ENCODE measurements at places on chromosomes 11 and 22.

DNA sequence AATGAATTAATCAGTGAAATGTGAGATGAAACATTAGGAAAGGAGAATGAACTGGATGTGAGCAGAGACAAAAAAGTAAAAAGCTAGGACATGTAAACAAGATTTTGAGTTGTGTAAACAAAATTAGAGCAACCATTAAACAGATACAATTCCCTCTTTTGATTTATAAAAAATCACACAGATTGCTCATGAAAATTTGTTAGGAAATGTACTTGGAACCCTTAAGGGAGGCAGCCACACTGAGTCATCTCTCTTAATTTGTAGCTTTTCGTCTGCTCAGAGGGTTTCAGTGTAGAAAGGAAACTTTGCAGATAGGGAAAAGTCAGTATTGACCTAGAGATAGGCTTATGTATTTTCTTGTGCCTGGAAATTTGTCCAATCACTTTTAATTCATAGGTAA is 49.6 kb upstream of the ME3 start:
- no peak overlapping the region for H3K4me3 ChIP-seq
- peaks cover 4% of the 10 kb centered on the region for H3K4me1 ChIP-seq
- no peak for DNase-seq
- H3K36me3 ChIP-seq = no peaks in the 10 kb centered on the region

DNA sequence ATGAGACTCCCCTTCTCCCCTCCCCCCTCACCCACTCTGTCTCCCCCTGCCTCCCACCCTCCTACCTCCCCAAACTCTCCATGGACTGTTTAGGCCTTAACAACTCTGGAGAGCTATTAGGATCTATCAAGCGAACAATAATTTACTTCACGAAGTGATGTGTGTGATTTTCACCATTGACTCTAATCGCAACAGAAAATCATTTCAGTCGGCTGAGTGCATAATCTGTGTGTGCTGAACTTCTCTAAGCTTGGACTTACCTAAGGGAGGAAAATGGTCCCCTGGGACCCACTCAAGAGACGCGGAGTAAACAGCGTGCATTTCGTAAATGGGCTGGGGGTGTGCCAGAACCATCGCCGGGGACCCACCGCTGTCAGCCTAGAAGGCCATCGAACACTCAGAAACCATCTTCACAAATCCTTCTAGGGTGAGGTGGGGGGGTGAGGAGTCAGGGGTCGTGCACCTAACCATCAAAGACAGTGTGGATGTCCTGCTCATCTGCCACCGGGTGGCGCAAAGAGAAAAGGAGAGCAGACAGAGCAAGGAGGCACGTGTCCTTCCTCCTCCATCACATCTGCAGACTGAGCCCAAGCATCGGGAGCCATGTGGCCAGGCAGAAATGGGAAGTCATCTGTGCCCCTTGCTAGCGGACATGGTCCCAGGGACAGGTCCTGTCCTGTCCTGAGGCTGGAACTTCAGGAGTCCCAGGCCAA is 62.1 kb upstream of the NUP50 start:
- H3K4me3 ChIP-seq = no peak overlapping the region
- no peaks in the 10 kb centered on the region for H3K27me3 ChIP-seq
- H3K27ac ChIP-seq = no peak overlapping the region
- H3K36me3 ChIP-seq = no peaks in the 10 kb centered on the region
- DNase-seq = peak; percentile 83
- H3K4me1 ChIP-seq = no peaks in the 10 kb centered on the region

DNA sequence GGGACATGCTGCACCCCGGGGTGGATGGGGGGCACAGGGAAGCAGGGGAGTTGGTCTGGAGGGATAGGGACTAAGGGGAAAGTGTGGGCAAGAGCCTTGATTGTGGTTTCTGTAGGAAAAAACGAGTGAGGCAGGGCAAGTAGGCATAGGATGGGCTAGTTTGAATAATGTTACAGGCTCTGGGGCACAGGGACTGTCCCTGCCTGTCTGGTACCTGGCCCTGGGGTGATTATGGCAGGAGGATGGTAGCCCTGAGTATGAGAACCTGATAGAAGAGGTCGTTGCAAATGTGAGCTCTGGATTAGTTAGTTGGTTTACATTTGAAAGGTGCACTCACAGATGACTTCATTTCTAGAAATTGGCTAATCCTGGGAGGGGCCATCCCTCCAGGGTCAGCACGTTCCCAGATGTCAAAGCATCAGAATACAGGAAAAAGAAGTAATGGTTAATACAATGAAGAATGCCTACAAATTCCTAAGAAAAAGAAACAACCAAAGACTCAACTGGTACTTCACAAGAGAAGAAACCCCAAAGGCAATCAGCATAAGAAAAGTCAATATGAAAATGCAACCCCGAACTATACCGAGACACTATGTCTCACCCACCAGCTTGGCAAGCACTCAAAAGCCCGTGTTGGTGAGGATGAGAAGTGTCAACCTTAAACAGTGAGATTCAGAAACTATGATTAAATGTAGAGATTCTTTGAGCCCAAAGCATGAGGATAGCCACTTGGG is 11.3 kb upstream of the SMIM38 start:
- H3K4me1 ChIP-seq = no peaks in the 10 kb centered on the region
- no peaks in the 10 kb centered on the region for H3K27me3 ChIP-seq
- no peak overlapping the region for H3K27ac ChIP-seq
- DNase-seq = no peak

GRCh38 chr11:116162886-116163230 is 609.9 kb downstream of the BUD13 start:
- no peaks in the 10 kb centered on the region for H3K4me1 ChIP-seq
- H3K27me3 ChIP-seq = no peaks in the 10 kb centered on the region
- peak; percentile 90 for DNase-seq
- H3K36me3 ChIP-seq = no peaks in the 10 kb centered on the region

- no peak overlapping the region for H3K27ac ChIP-seq
- H3K4me3 ChIP-seq = no peak overlapping the region
- no peaks in the 10 kb centered on the region for H3K4me1 ChIP-seq
Measured at GRCh38 chr11:1925373-1926155, 6.1 kb downstream of the TNNT3 start.

DNA sequence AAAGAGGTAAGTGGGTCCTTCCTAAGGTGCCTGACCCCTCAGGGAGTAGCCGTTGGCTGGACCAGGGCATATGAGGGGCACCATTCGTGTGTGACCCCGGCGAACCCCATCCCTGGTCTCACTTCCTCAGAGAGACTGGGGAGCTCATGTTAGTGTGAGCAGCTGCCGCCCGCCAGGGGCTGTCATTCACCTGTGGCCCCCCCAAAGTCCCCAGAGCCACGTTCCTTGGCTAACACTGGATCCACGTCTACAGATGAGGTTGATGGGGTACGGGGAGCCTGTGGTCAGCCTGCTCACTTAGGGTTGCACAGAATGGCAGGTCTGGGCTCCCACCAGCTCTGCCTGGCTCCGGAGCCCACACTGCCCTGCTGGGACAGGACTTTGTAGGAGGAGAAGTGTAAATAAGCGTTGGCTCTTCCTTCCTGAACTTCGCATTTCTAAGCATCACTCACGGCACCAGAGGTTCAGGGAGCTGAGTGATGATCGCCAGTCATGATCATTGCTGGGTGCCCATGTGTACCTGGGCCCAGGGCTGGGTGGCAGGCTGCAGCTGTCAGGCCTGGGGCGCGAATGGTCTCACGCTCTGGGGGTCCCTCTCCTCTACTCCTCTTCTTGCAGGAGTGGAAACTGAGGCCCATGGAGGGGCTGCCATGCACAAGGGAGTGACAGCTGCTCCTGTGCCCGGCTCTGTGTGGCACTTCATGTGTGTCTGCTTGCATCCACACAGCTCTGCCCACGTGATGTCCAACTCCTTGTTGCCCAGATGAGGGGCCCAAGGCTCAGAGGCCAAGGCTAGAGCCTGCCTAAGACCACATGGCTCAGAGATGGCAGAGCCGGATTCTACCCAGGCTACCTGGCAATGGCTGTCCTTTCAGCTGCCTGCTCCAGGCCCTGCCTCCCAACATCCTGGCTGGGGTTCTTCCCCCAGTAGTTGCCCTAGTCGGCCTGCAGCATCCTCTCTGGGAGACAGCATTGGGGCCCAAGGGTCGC is 11.1 kb downstream of the TTC38 start:
- H3K27ac ChIP-seq = no peak overlapping the region
- peaks cover 8% of the 10 kb centered on the region for H3K36me3 ChIP-seq
- H3K4me3 ChIP-seq = no peak overlapping the region
- no peak for DNase-seq

- DNase-seq = no peak
- peaks cover 6% of the 10 kb centered on the region for H3K36me3 ChIP-seq
- no peak overlapping the region for H3K4me3 ChIP-seq
- H3K27ac ChIP-seq = no peak overlapping the region
- no peaks in the 10 kb centered on the region for H3K27me3 ChIP-seq
- H3K4me1 ChIP-seq = no peaks in the 10 kb centered on the region
Measured at GRCh38 chr22:31614781-31615490, 47.1 kb downstream of the PISD start.

DNA sequence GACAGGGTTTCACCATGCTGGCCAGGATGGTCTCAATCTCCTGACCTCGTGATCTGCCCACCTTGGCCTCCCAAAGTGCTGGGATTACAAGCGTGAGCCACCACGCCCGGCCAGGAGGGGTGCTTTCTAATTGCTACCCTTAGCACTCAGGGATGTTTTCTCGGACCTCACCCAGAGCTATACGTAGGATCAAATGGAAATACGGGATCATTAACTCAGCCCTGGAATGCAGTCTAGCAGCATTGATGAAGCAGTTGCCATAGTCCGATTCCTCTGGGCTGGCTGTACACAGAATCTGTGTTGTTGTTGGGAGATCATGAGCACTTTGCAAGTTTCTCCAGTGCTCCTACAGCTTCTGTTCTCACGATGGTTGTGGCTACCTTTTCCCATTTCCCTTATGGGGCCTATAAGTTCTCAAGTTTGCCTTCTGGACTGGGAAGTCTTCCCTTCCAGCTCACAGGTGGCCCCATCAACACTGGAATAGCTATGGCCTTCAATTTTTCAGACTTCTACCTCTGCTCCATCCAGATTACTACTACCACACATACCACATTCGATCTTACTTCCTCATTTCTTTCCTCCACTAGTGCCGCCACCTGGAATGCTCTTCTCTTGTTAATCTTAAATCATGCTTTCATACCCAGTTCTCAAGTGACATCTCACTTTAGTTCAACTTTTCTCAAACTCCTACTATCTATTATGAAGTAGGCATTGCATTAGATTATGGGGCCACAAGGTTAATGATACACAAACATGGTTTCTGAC is 16.1 kb upstream of the PCF11 start:
- H3K4me3 ChIP-seq = no peak overlapping the region
- DNase-seq = no peak
- no peak overlapping the region for H3K27ac ChIP-seq
- H3K36me3 ChIP-seq = no peaks in the 10 kb centered on the region
- H3K27me3 ChIP-seq = no peaks in the 10 kb centered on the region
- no peaks in the 10 kb centered on the region for H3K4me1 ChIP-seq

- no peaks in the 10 kb centered on the region for H3K36me3 ChIP-seq
- no peak overlapping the region for H3K27ac ChIP-seq
- no peaks in the 10 kb centered on the region for H3K4me1 ChIP-seq
- H3K4me3 ChIP-seq = no peak overlapping the region
- H3K27me3 ChIP-seq = no peaks in the 10 kb centered on the region
- DNase-seq = no peak
Measured at GRCh38 chr11:129731316-129731715, 84.3 kb upstream of the TMEM45B start.

GRCh38 chr11:113082341-113082955 is 121.2 kb downstream of the NCAM1 start:
- no peak overlapping the region for H3K27ac ChIP-seq
- no peaks in the 10 kb centered on the region for H3K36me3 ChIP-seq
- DNase-seq = no peak
- peaks cover 2% of the 10 kb centered on the region for H3K4me1 ChIP-seq
- H3K27me3 ChIP-seq = no peaks in the 10 kb centered on the region
- H3K4me3 ChIP-seq = no peak overlapping the region

GRCh38 chr11:56296898-56297297 is 4.8 kb upstream of the OR8H1 start:
- no peaks in the 10 kb centered on the region for H3K27me3 ChIP-seq
- no peak for DNase-seq
- H3K27ac ChIP-seq = no peak overlapping the region
- no peak overlapping the region for H3K4me3 ChIP-seq
- no peaks in the 10 kb centered on the region for H3K4me1 ChIP-seq
- no peaks in the 10 kb centered on the region for H3K36me3 ChIP-seq

GRCh38 chr11:115363426-115363825 is 140.8 kb downstream of the CADM1 start:
- no peaks in the 10 kb centered on the region for H3K36me3 ChIP-seq
- no peak overlapping the region for H3K27ac ChIP-seq
- no peak overlapping the region for H3K4me3 ChIP-seq

DNA sequence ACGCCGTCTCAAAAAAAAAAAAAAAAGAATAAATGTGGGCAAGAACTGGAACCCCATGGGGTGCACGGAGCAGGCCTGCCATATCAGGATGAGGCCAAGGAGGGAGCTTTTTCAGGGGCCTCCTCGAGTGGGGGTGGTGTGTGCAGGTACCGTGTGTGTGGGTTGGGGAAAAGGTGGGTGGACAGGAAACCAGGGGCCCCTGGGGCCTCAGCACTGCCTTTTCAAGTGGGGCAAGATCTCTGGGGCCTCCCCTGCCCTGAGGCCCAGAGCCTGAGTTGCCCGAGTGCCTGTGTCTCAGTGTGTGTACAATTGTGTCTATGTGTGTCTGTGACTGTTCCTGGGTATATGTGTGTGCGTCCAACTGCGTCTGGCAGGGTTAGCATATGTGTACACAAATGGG is 23.8 kb downstream of the TEF start:
- H3K4me1 ChIP-seq = no peaks in the 10 kb centered on the region
- no peaks in the 10 kb centered on the region for H3K36me3 ChIP-seq
- no peak overlapping the region for H3K4me3 ChIP-seq
- no peak for DNase-seq

DNA sequence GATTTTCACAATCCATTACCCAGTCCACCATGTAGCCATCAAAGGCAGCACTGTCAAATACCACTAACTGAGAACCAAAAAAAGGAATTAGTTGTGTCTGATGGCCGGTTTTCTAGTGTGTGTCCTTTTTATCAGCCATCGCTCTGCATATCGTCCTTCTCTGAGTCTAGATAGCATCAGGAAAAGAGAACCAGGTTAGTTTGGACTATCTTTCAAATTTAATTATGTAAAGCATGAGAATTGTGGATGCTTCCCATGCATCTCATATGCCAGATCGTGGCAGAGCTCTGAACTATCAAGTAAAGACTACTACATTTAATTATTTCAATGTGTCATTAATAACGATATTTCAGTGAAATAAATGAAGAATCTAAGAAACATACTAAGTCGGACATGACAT is 691.9 kb downstream of the FAM181B start:
- H3K27me3 ChIP-seq = no peaks in the 10 kb centered on the region
- no peak for DNase-seq
- no peak overlapping the region for H3K27ac ChIP-seq
- no peaks in the 10 kb centered on the region for H3K36me3 ChIP-seq

- peaks cover 3% of the 10 kb centered on the region for H3K27me3 ChIP-seq
- no peak for DNase-seq
- no peak overlapping the region for H3K27ac ChIP-seq
- H3K4me3 ChIP-seq = no peak overlapping the region
Measured at GRCh38 chr11:65549096-65549495, 9.1 kb downstream of the LTBP3 start.

DNA sequence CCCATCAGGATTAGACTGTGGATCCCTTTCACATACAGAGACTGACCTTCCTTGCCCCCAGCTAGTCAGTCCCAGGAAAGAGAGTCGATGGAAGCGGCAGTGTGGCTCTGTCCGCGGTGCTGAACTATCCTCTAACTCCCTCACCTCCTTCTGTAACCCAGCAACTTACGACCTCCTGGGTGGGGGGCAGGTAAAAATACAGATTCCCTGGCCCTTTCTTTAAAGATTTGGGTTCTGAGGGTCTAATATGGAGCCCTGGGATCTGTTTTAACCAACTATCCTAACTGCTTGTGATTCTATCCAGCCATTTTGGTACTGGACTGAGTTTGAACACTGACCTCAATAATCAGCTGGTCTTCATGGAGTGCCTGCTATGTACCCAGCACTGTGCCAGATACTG is 23.2 kb downstream of the MFNG start:
- H3K27ac ChIP-seq = no peak overlapping the region
- DNase-seq = peak; percentile 74
- H3K27me3 ChIP-seq = no peaks in the 10 kb centered on the region
- no peak overlapping the region for H3K4me3 ChIP-seq
- H3K36me3 ChIP-seq = no peaks in the 10 kb centered on the region
